ENCODE measurements at places on chromosomes 7 and 10.

GRCh38 chr7:19969859-19970493, 196.6 kb upstream of the TMEM196 start:
- no peak for DNase-seq

- DNase-seq: no peak
Measured at GRCh38 chr10:26790221-26790995, 70.3 kb downstream of the ABI1 start.

DNA sequence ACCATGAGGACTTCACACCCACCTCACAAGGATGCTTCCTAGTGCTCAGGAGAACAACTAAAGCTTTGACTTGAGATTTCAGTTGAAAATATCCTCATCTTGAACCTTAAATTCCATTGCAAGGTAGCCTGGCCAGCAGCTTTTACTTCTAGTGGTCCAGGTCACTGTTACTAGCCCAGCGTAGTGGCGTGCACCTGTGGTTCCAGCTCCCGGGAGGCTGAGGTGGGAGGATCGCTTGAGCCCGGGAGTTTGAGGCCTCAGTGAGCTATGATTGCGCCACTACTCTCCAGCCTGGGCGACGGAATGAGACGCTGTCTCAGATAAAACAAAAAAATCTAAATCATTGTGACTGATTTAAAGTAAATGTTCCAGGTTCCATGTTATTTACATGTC, 28.3 kb upstream of the PRKAR1B start:
- no peak for DNase-seq

GRCh38 chr7:105876964-105877601, 684 bp upstream of the ATXN7L1 start:
- peak; percentile 56 for DNase-seq

- DNase-seq: no peak
Measured at GRCh38 chr7:36296284-36296683, 93.4 kb upstream of the ANLN start.

DNA sequence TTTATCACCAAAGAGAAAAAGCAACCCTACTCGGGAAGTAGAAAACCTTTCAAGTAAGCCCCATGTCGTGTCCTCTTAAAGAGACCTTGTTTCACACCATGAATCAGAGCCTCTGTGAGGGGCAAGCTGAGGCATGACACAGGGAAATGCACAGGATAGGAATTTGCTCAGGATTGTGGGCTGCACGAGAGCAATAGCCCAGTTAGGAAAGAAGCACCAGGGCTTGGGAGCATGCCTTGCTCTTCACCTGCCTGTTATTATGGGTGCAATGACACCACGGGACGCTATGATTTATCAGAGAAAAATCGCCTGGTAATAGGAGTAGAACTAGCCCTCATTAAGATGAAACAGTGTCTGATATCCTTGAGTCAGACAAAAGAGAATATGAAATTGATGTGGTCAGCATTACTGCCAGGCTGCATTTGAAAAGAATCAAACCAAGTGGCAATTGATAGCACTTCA, 562.9 kb upstream of the NRP1 start:
- no peak for DNase-seq

- DNase-seq: no peak
Measured at GRCh38 chr7:92295391-92295790, 49.6 kb downstream of the ANKIB1 start.

DNA sequence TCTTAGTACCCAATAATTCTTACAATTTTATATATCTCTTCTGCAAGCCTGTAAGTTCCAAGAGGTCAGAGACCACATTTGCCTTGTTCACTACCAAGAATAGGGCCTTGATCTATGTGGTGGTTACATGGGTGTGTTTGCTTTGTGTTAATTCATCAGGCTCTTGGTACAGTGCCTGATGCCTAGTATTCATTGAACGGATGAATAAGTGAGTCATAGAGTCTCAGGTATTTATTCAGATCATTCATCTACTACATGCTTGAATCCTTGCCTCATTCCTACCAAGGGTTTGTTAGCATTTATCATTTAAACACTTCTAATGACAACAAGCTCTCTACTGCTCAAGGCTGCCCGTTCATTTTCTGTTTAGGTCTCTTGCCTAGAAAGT, 11.3 kb upstream of the SGPL1 start:
- no peak for DNase-seq

DNA sequence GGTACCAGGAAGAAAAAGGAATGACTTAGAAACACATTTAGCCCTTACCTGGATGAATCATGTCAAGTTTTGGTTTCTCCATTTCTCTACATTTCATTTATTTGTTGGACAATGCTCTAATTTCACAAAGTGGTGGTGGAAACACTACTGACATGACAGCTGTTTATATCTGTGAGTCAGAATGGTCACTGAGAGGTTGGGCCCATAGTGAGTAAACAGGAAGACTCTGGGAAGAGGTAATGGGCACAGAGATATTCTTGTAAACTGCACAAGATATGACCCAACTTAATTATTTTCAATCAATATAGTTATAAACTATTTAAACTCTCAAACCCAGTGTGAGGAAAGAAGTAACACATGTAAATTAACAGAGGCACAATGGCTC, 176.3 kb upstream of the MEOX2 start:
- DNase-seq: no peak

DNA sequence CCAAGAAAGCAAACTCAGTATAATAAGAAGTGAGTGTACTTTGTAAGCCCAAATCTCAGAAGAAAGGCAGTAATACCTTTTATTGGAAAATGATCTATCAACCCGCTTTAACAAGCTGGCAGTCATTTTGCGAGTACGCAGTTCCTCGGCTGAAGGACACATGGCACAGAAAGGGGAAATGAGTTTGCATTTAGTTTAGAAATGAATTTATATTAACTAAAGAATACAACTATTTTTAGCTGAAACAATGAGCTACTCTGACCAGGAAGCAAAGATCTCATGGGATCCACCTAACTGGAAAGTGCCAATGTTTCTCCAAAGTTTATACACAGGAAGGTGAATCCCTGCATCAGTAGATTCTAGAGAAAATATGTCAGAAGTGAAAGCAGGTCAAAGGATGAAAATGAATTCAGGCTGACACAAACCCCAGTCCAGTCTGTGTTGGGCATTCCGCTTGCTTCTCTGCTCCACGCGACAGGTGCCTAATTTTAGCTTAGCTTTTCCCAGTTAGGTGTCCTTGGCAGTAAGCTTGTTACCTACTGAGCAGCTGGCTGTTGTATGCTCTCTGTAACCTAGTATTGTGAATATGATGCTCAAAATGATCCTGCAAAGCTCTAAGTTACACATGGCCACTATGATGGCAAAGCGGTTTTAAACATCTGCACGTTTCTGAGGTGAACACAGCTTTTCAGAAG, 112.8 kb downstream of the LARP4B start:
- DNase-seq: no peak

DNA sequence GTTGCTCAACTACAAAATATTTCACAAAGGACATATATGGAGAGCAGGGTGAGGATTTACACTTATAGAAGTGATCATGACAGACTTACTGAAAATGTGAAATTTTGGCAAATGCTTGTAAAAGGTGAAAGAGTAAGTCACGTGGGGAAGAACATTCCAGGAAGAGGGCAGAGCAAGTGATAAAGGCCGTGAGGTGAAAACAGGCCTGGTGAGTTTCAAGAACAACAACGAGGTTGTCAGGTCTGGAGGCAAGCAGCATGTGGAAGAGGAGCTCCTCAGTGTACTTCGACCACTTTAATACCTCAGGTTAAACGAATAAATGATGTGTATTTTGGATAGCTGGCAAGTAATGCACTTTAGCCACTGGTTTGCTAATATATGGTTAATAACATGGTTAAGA, 706.7 kb downstream of the PCDH15 start:
- no peak for DNase-seq

Measured in aorta (tissue), 5 donors.